ENCODE measurements at places on chromosomes 1 and 21. TPM values are rescaled to one million over a fixed set of nuclear protein-coding genes. Genes with fewer than 3 reads are reported as not detected.

DNA sequence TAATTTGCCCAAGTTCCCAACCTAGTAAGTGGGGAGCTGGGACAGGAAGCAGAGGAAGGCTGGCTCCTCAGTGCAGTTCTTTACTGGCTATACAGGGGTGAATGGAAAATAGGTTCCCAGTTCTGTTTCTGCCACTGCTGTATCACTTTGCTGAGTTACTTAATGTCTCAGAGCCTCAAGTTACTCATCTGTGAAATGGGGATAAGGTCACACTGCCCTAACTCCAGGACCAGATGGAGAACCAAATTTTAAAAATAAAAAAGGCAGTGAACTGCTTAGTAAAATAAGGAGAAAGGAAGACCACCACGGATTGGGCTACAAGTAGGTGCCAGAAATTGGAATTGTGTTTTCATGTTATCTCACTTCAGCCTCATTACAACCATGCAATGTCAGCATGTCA, 147.8 kb downstream of the OMA1 start:
- no peak for DNase-seq

Gene BTBD8
- total RNA-seq: 4.7 TPM

Gene AUNIP
- total RNA-seq: 0.38 TPM

Gene AQP10
- total RNA-seq: 1.0 TPM

Gene ODF2L
- 29.3 TPM for total RNA-seq

GRCh38 chr1:212477014-212477679, 44.4 kb downstream of the NENF start:
- DNase-seq: peak; percentile 56

GRCh38 chr1:85984636-85985035, 171.9 kb downstream of the COL24A1 start:
- no peak for DNase-seq

Gene LRRC7
- not detected for total RNA-seq

Gene CYP4A22
- not detected for total RNA-seq

GRCh38 chr1:158813164-158813563, 18.0 kb upstream of the MNDA start:
- no peak for DNase-seq

Gene SPRR5
- not detected for total RNA-seq
